Glutamatergic neuron (in vitro differentiated cells): ENCODE measurements at places on chromosomes 7 and 10.

- no peak overlapping the region for H3K4me3 ChIP-seq
- DNase-seq: no peak
- peaks cover 9% of the 10 kb centered on the region for H3K4me1 ChIP-seq
- no peaks in the 10 kb centered on the region for H3K27me3 ChIP-seq
- no peaks in the 10 kb centered on the region for H3K36me3 ChIP-seq
These were observed 111.2 kb upstream of the PTN start for GRCh38 chr7:137454767-137455166.

DNA sequence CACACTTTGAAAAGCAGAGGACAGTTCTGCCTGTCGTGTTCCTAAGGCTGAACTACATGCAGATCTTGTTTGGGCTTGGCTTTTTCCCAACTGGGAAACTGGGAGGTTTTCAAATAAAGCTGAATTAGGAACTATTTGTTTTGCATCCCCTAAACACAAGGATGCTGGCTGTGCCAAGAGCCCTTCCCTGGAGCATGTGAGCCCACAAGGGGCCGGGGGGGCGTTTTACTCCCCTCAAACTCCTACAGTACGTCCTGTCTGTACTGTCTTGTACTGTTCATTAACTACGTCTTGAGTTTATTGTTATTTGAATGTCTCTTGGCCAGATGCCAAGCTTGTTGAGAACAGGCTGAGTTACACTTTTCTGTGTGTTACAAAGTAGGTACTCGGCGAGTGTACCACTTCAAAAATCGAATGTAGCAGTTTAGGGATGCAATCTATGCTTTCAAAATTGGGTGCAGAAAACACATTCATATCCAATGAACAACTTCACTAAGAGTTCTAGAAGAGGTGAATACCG is 94.9 kb downstream of the GFRA1 start:
- peaks cover 8% of the 10 kb centered on the region for H3K27me3 ChIP-seq
- no peak overlapping the region for H3K4me3 ChIP-seq
- H3K4me1 ChIP-seq: peaks cover 51% of the 10 kb centered on the region
- peaks cover 3% of the 10 kb centered on the region for H3K36me3 ChIP-seq

- no peak overlapping the region for H3K27ac ChIP-seq
- no peak for DNase-seq
- H3K4me3 ChIP-seq: no peak overlapping the region
- H3K36me3 ChIP-seq: no peaks in the 10 kb centered on the region
- no peaks in the 10 kb centered on the region for H3K27me3 ChIP-seq
These were observed 13.1 kb downstream of the PLEKHA1 start for GRCh38 chr10:122387572-122387971.

DNA sequence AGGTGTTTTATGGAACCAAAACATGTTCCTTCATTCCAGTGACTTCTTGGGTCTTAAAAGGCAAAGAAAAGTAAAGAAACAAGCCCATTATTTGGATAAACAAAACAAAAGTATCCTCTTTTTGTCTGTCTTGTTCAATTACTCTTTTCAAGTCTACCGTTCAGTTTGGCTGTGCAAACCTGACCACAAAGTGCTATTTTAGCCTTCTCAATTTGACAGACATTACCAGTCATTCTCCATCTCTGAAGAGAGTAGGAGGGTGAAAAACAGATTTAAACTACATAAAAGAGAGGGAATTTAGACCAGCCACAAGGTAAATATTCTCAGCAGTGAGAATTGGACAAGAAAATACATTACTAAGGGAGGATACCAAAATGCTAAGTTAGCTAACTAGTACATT is 145.2 kb downstream of the GRM3 start:
- no peak for DNase-seq
- no peaks in the 10 kb centered on the region for H3K4me1 ChIP-seq
- no peaks in the 10 kb centered on the region for H3K36me3 ChIP-seq
- no peak overlapping the region for H3K4me3 ChIP-seq
- H3K27ac ChIP-seq: no peak overlapping the region
- H3K27me3 ChIP-seq: no peaks in the 10 kb centered on the region

- H3K4me1 ChIP-seq: peaks cover 4% of the 10 kb centered on the region
- DNase-seq: no peak
- no peak overlapping the region for H3K27ac ChIP-seq
- H3K4me3 ChIP-seq: no peak overlapping the region
These were observed 58.9 kb downstream of the COL17A1 start for GRCh38 chr10:104026762-104027161.

DNA sequence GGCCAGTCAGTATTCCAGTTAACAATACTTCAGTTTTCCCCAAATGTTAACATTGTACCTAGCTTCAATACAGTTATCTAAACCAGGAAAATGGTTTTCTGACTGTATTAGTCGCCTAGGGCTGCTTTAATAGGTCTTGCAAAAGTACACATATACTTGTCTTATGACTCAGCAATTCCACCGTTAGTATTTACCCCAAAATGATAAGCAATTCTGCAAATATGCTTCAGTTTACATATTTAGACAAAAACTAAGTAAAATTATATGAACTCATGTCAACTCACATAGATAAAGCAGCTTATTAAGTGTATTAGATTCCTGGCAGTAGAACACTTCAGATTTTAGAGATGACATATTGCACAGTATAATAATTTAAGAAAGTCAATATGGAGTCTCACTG is 363.3 kb downstream of the ARL4A start:
- H3K4me3 ChIP-seq: no peak overlapping the region
- H3K36me3 ChIP-seq: no peaks in the 10 kb centered on the region
- no peaks in the 10 kb centered on the region for H3K27me3 ChIP-seq

DNA sequence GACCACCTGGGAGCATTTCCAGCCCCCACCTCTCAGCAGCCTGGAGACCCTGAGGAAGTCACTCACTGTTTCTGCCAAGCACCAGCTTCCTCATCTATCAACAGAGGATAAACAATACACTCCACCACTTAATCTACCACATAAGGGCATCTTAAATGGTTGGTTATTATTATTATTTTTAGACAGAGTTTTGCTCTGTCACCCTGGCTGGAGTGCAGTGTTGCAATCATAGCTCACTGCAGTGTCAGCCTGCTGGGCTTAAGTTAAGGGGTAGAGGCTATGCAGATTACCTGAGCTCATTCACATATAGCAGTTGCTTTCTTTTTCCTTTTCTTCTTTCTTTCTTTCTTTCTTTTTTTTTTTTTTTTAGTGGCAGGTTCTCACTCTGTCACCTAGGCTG is 59.5 kb upstream of the ELN start:
- no peak for DNase-seq
- H3K4me3 ChIP-seq: no peak overlapping the region
- peaks cover 15% of the 10 kb centered on the region for H3K36me3 ChIP-seq
- no peaks in the 10 kb centered on the region for H3K4me1 ChIP-seq

- DNase-seq: no peak
- H3K27ac ChIP-seq: no peak overlapping the region
- no peaks in the 10 kb centered on the region for H3K36me3 ChIP-seq
- peaks cover 15% of the 10 kb centered on the region for H3K4me1 ChIP-seq
- H3K27me3 ChIP-seq: peaks cover 7% of the 10 kb centered on the region
These were observed 66.6 kb downstream of the ALOX5 start for GRCh38 chr10:45440511-45441062.

DNA sequence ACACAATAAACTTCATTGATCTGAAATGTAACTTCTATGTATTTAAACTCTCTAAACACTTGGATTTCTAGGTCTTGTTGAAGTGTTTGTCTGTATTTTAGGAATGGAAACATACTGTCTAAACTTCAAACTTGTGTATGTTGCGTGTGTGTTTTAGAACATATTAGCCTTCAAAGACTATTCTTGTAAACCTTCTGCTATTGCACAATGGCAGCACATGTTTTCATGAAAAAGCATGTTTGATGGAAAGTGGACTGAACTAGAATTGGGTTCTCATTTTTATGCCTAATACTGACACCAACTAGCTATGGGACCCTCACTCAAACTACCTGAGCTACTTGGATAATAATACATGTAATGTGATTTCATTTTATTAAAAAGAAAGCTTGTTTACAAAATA is 592.6 kb downstream of the IPMK start:
- H3K4me1 ChIP-seq: no peaks in the 10 kb centered on the region
- H3K27me3 ChIP-seq: no peaks in the 10 kb centered on the region
- no peak overlapping the region for H3K27ac ChIP-seq
- no peak for DNase-seq
- no peak overlapping the region for H3K4me3 ChIP-seq
- no peaks in the 10 kb centered on the region for H3K36me3 ChIP-seq

DNA sequence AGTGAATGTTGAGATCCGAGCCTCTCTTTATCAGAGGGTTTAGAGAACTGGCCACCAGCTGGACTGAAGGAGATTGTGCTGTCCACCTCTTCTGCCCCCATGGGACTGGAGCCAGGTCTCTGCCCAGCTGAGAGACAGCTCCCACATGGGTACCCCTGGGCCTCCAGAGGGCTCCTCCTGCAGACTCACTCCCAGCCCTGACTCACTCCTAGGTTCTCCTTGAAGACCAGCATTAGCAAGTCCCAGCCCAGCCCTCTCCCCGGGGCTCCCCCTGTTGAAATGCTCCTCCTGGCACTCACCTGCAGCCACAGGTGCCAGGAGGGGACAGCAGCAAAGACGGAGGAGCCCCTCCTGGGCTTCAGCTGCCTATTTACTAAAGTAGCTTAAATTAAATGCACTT is 126.9 kb downstream of the CXCL12 start:
- no peak for DNase-seq
- no peaks in the 10 kb centered on the region for H3K36me3 ChIP-seq
- no peak overlapping the region for H3K27ac ChIP-seq
- no peak overlapping the region for H3K4me3 ChIP-seq

GRCh38 chr10:110274072-110274627 is 30.6 kb downstream of the SMNDC1 start:
- H3K36me3 ChIP-seq: no peaks in the 10 kb centered on the region
- no peak overlapping the region for H3K4me3 ChIP-seq
- H3K4me1 ChIP-seq: peaks cover 42% of the 10 kb centered on the region
- DNase-seq: no peak
- H3K27ac ChIP-seq: no peak overlapping the region

- peaks cover 13% of the 10 kb centered on the region for H3K36me3 ChIP-seq
- no peaks in the 10 kb centered on the region for H3K27me3 ChIP-seq
- no peak overlapping the region for H3K27ac ChIP-seq
- no peak for DNase-seq
- no peak overlapping the region for H3K4me3 ChIP-seq
These were observed 5.7 kb upstream of the GSTK1 start for GRCh38 chr7:143257501-143257900.

- H3K27ac ChIP-seq: no peak overlapping the region
- H3K27me3 ChIP-seq: peaks cover 1% of the 10 kb centered on the region
- DNase-seq: no peak
- H3K36me3 ChIP-seq: no peaks in the 10 kb centered on the region
- H3K4me3 ChIP-seq: no peak overlapping the region
These were observed 173.4 kb upstream of the BMPER start for GRCh38 chr7:33731912-33732311.

- no peaks in the 10 kb centered on the region for H3K36me3 ChIP-seq
- no peaks in the 10 kb centered on the region for H3K27me3 ChIP-seq
- no peak overlapping the region for H3K4me3 ChIP-seq
- no peaks in the 10 kb centered on the region for H3K4me1 ChIP-seq
These were observed 169.9 kb downstream of the RNF133 start for GRCh38 chr7:122528879-122529481.

DNA sequence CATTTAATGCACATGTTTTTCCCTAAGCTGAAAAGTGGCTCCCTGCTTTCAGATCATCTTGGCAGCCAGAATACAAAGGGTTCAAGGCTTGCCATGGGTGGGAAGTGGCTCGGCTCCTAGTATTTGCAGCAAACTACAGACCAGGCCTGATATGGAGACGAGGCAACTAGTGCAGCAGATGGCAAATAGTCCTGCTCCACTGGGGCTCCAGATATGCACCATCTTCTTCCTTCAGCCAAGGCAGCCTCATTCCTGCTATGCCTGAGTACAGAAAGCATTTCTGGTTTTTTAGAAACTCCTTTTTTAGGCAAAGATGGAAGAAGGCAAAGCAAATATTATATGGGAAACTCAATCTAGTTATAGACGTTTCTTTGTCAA is 23.9 kb downstream of the LRRC4 start:
- H3K4me1 ChIP-seq: peaks cover 61% of the 10 kb centered on the region
- peaks cover 3% of the 10 kb centered on the region for H3K27me3 ChIP-seq
- no peaks in the 10 kb centered on the region for H3K36me3 ChIP-seq
- peak overlapping the region; percentile 21 for H3K4me3 ChIP-seq

DNA sequence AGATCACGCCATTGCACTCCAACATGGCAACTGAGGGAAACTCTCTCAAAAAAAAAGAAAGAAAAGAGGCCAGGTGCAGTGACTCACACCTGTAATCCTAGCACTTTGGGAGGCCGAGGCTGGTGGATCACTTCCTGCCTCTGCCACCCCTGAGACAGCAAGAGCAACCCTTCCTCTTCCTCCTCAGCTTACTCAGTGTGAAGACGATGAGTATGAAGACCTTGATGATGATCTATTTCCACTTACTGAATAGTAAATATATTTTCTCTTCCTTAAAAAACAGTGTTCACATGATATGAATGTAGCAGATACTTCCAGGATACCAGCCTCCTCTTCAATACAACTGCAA is 2.1 kb upstream of the ZKSCAN1 start:
- no peak for DNase-seq
- H3K4me1 ChIP-seq: peaks cover 7% of the 10 kb centered on the region
- H3K27ac ChIP-seq: no peak overlapping the region
- H3K36me3 ChIP-seq: no peaks in the 10 kb centered on the region
- no peaks in the 10 kb centered on the region for H3K27me3 ChIP-seq

DNA sequence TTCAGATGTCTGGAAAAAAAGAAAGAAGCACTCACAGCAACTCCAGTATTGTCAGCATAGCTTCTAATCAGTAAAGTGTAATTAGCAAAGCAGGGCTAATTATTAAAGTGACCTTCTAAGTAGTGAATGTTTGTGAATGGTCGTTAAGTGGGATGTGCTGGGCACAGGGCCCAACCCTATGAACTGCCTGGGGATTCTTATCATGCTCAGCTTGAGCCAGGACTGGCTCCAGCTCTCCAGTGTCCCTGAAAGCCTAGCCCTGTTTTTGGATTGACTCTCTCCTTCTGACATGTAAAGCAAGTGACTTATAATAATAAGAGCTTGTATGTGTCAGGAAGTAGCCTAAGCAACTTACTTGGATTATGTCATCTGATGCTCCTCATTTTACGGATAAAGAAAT is 9.5 kb upstream of the TBX20 start:
- H3K4me3 ChIP-seq: no peak overlapping the region
- no peak overlapping the region for H3K27ac ChIP-seq
- peaks cover 6% of the 10 kb centered on the region for H3K4me1 ChIP-seq
- no peak for DNase-seq
- peaks cover 14% of the 10 kb centered on the region for H3K27me3 ChIP-seq

GRCh38 chr7:69177461-69177861 is 420.8 kb upstream of the AUTS2 start:
- no peak overlapping the region for H3K27ac ChIP-seq
- DNase-seq: no peak
- H3K4me3 ChIP-seq: no peak overlapping the region
- peaks cover 1% of the 10 kb centered on the region for H3K27me3 ChIP-seq
